Adipocyte (in vitro differentiated cells): ENCODE measurements at places on chromosomes 1 and 21.
A peak's percentile ranks its signal among the peaks of the same experiment; 100 is the strongest.

DNA sequence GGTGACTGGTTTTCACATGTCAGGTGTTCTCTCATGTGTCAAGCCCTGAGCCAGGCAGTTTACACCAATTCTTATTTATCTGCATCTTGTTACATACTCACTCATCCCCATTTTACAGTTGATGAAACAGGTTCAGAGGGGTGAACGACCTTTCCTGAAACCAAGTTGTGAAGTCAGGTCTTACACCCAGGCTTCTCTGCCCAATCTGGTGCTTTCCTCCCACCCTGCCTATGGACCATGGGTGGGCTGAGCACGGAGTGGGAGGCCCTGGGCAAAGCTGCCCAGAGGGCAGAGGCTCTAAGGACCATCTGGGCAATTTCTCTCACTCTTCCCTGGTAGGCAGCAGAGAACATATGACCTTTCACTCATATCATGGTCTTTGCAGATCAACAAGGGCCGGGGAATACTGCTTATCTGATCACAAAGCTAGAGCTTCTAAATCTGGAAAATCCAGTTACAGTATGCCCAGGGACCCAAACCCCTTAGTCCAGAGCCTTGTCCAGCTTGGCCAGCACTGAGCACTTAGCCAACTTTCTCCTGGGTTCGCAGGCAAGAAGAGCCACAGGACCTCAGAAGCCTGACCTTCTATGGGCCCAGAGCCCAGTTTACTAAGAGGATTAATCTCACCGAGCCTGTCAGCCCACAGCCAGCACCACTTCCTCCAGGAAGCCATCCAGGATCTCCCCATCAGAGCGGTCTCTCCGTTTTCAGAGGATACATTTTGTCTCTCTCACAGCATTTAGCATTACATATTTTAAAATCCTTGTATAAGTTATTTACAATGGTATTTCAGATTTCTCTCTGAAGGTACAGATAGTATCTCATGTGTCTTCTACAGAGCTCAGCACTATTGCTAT is 16.0 kb upstream of the TTC39A start:
- no peak for DNase-seq

- DNase-seq, result no peak
These were observed 262.1 kb downstream of the AKT3 start for GRCh38 chr1:243587823-243588560.

- no peak for DNase-seq
These were observed 161.6 kb downstream of the CHRM3 start for GRCh38 chr1:239547987-239548386.

DNA sequence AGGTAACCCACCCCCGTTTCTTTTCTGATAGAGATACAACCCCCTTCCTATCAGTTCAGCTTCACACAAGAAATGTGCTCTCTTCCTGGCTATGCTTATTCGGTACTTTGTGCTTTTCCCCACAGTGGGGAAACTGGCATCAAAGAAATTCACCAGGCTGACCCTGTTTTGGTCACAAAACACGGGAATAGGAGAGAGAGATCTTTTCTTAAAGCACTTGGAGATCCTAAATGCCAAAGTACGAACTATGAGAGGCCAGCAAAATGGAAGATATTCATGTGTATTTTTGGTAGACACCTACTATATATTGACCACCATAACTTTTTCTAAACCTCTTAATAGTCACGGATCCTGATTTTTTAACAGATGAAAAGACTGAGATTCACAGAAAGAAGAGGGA is 30.0 kb downstream of the SLC30A10 start:
- no peak for DNase-seq

- DNase-seq, result no peak
These were observed 29.2 kb downstream of the HSPA13 start for GRCh38 chr21:14353726-14354125.

GRCh38 chr1:40769815-40770214 is 13.8 kb upstream of the KCNQ4 start:
- no peak for DNase-seq

- peak; percentile 25 for DNase-seq
These were observed 28.6 kb upstream of the ZNF697 start for GRCh38 chr1:119676571-119677206.

GRCh38 chr1:5917281-5917590 is 75.0 kb downstream of the NPHP4 start:
- DNase-seq, result no peak

DNA sequence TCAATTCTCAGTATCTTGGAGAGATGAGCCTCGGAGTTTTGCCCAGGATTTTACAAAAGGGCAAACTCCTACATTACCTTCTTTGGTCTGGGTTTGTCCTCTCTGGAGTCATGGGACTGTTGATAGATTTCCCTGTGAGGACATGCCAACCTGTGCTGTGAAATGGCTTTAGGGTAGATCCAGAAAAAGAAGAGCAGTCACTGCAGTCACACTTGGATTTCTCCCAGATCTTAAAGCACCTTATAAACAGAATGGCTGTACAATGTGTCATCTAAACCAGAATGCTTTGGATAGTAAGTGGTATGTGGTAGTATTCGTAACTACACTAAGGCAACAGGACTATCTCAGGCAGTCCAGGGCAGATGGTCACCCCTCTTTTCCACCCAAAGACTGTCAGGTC is 1.9 kb upstream of the CSRP1 start:
- peak; percentile 45 for DNase-seq

GRCh38 chr1:61400131-61400770 is 317.9 kb downstream of the NFIA start:
- no peak for DNase-seq

DNA sequence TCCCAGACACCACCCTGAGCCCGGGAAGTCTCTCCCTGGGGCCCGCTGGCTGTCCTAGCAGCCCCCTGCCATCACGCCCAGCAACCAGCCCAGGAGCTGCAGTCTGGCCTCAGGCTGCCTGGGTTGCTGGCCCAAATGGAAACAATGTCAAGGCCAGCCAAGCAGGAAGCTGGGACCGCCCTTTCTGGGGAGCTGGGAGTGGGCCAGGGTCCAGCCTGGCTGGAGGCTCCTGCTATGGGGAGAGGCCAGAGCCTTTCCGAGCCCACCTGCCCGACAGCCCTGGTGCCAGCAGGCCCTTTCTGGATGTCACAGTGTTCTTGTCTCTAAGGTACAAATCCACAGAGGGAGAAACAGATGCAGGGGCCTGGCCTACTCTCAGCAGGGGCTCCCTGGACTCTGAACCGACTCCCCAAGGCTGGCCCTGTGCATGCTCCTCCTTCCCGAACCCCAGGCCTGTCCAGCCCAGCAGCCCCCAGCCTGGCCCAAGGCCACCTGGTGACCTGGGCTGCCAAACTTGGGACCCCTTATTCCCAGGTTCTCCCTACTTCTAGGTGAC is 1.2 kb upstream of the MMEL1 start:
- DNase-seq, result no peak

DNA sequence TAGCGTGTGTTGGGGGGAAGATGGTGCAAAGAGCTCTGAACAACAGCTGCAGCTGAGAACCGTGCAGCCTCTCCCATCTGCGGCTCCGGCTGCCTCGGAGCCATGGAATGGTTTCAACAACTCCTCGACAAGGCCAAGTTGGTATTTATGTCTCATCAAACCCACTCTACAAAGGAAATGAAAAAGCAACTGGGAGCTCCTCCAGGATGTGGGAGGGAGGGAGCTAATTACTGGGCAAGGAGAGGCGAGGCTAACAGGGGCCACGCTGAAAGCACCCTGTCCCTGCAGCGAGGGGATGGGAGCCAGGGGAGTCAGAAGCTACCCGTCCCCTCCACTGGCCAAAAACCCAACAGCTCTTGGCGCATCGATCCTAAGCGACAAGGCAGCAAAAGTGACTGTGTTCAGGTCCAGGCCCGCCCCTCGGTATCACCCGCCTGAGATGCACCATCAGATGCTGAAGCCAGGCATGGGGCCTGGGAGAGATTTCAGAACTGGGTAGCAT is 63.1 kb downstream of the ACOT7 start:
- peak; percentile 43 for DNase-seq

GRCh38 chr1:168000656-168001055 is 63.8 kb upstream of the MPC2 start:
- DNase-seq, result no peak

GRCh38 chr1:27519331-27520258 is 29.6 kb upstream of the WASF2 start:
- no peak for DNase-seq

DNA sequence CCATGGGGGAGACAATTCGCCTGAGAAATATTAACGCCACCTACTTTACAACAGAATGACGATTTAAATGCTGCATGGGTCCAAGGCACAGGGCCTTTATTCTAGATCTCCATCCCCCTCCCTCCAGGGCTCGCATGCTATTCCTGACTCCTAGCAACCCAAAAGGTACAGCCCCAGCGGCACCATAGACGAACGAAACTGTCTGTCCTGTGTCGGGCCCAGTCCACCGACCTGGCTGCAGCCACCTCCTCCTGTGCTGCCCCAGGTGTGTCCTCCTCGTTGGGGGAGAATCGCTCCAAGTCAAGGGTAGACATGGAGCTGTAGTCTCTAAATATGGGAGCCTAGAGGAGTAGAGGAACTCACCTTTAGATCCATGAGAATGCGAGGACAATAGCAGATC is 196.5 kb downstream of the TOMM20 start:
- no peak for DNase-seq

GRCh38 chr1:71835442-71835813 is 446.9 kb downstream of the NEGR1 start:
- no peak for DNase-seq

DNA sequence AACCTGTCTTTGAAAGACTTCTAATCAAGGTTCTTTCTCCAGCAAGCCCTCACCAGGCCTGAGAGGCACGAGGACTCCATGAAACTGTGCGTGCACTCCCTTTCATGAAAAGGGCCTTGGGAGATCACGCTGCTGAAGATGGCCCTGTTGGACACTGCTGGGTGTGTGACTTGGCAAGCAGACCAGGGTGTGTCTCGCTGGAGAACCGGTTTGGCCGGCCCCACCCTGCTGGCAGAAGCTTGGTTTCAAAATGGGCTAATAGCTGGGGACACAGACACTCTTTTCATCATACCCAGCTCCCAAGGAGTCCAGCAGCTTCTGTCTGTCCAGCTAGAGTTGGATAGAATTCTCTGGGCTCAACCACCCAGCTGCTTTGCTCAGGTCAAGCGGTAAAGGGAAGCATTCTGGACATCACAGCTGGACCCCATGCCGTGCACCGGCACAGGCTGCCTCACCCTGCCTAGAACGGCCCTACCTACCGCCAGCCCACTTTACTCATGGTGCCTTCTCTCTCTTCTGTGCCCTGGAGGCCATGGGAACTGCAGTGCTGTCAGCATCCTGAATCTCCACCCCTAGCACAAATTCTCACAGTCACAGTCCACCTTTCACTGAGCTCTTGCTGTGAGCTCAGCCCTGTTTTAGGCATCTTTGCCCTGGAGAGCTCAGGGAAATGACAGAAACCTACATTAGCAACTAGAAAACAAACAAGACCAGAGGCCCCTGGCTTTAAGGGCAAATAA is 24.6 kb downstream of the PKP1 start:
- DNase-seq, result no peak

DNA sequence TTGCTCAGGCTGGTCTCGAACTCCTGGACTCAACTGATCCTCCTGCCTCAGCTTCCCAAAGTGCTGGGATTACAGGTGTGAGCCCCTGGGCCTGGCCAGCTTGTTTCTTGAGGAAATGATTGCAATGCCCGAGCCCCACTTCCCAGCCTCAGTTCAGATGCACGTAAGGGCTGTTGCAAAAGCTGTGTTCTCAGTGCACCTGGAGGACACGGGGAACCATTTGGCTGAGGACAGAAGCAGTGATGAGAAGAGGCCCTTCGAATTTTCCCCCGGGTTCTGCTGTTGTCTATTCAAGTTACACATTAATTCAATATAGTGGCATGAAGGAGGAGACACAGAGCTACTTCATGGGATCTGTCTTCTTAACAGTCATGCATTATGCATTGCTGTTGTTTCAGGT is 78.8 kb upstream of the WDR26 start:
- no peak for DNase-seq

- no peak for DNase-seq
These were observed 17.9 kb downstream of the GLIS1 start for GRCh38 chr1:53721088-53721487.

DNA sequence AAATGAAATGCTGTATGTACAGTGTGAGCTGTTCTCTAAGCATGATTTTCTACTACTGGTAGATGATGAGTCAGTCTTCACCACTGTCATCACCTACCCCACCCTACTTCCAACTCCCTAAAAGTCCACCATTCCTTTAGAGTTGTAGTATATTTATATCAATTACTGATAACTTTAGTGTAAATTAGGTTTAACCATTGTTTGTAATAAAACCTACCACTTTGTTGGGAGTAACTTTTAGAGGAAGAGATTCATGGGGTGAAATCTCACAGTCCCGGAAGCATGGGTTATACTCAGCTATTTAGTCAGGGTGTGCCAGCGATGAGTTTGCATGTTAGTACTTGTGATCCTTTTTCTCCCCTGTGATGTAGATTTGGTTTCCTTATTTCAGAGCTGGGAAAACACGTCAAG is 17.1 kb downstream of the MORC3 start:
- peak; percentile 49 for DNase-seq

DNA sequence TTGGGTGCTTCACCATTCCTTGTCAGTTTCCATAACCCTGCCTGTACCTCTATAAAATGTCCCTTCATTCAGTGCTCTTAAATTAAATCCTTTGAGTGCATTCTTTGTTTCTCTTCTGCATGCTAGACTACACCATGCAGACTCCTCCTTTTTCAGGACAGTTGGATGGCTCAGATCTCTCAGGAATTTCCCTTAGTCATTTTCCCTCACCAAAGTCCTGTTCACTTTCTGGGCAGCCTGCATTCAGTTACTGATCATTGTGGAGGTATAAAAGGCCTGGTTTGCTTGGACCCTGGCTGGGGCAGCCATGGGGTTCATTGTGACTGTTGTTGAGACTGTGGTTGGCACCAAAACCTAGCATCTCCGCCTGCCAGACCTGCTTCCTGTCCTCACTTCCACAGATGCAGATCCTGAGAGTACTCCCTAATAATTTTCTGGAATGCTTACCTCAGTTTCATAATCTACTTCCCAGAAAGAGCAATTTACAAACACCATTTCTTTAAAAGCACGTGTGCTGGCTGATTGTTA is 88.4 kb downstream of the PDE4B start:
- DNase-seq, result peak; percentile 49

DNA sequence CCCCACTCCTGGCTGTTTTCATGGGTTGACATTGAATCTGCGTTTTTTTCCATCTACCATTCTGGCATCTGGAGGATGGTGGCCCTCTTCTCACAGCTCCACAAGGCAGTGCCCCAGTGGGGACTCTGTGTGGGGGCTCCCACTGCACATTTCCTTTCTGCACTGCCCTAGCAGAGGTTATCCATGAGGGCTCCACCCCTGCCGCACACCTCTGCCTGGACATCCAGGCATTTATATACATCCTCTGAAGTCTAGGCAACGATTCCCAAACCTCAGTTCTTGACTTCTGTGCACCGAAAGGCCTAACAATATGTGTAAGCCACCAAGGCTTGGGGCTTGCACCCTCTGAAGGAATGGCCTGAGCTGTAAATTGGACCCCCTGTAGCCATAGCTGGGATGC is 147.9 kb upstream of the FMN2 start:
- DNase-seq, result no peak
